ENCODE measurements at places on chromosomes 11 and 22.

GRCh38 chr11:36186340-36187175, 102.7 kb downstream of the COMMD9 start:
- no peak for DNase-seq

- no peak for DNase-seq
These were observed 34.5 kb downstream of the NUMA1 start for GRCh38 chr11:72045849-72046248.

DNA sequence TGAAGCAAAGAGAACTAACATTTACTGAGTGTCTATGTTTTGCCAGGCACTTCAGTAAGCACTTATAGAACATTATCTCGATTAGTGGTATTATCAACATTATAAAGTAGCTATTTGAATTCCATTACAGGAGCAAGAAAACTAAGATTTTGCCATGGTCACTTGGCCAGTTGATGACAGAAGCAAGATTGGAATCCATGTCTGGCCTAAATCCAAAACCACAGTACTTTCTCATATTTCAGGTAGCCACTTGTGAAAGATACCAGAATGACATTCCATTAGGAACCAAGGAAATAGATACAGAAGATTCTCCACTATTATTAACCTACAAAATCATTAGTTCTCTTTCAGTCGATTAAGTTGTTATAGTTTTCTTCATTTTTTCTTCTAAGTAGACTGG, 691.0 kb upstream of the API5 start:
- no peak for DNase-seq

- no peak for DNase-seq
These were observed at the start of gene GAL3ST1 for GRCh38 chr22:30574095-30574981. TSS of gene GAL3ST1 (minus strand) at chr22:30574665. CDS start at chr22:30557392, 17,273 bp downstream.

- peak; percentile 11 for DNase-seq
These were observed 268.2 kb downstream of the FAM181B start for GRCh38 chr11:82465481-82465880.

DNA sequence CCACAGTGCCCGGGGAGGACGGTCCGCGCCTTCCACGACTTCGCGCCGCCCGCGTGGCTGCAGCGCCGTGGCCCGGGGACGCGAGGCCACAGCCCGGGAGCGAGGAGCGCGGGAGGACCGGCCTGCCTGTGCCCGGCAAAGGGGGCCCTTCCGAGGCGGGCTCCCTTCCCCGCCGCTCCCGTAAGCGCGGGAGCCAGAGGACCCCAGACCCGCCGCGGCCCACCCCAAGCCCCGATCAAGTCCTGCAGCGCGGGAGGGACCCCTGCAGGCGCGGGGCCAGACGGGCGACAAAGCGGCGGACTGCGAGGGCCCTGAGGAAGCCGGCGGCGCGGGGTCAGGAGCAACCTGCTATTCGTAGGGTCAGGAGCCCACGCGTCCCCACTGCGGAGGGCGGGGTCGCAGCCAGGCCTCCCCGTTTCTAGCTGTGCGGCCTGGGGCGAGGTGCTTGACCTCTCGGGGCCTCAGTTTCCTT, 110.3 kb downstream of the WNT7B start:
- no peak for DNase-seq

GRCh38 chr11:119218141-119218878, 12.2 kb downstream of the CBL start:
- peak; percentile 99 for DNase-seq

DNA sequence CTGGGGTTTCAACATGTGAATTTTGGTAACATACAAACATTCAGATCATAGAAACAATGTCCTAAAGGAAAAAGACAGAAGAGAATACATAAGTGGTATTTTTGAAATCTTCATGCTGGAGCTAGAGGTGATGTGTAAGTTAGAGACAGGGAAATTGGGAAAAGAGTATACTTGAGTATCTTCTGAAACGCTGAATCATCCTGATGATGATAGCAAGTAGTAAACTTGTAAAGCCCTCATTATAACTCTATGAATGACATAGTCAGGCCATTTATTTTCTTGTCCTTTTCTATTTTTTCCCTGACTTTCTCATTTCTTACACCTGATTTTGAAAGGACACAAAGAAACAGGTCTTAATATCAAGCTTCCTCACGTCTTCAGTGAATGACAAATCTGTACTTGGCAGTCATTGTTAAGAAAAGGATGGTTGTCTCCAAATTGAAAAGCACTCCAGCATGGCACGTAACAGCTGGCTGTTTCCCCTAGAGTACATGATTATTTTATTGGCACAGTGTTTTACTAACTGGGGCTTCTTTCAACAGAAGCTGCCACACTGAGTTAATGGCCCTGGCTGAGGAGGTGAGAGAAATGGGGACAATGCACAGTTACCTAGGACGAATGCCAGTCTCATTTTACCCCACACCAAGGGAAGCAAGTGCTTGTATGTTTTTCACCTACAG, 140.7 kb upstream of the CTSC start:
- no peak for DNase-seq

GRCh38 chr11:118536726-118537125, 5.7 kb downstream of the TMEM25 start:
- no peak for DNase-seq

- DNase-seq: no peak
These were observed 121.9 kb downstream of the PHF21B start for GRCh38 chr22:44887941-44888366.

DNA sequence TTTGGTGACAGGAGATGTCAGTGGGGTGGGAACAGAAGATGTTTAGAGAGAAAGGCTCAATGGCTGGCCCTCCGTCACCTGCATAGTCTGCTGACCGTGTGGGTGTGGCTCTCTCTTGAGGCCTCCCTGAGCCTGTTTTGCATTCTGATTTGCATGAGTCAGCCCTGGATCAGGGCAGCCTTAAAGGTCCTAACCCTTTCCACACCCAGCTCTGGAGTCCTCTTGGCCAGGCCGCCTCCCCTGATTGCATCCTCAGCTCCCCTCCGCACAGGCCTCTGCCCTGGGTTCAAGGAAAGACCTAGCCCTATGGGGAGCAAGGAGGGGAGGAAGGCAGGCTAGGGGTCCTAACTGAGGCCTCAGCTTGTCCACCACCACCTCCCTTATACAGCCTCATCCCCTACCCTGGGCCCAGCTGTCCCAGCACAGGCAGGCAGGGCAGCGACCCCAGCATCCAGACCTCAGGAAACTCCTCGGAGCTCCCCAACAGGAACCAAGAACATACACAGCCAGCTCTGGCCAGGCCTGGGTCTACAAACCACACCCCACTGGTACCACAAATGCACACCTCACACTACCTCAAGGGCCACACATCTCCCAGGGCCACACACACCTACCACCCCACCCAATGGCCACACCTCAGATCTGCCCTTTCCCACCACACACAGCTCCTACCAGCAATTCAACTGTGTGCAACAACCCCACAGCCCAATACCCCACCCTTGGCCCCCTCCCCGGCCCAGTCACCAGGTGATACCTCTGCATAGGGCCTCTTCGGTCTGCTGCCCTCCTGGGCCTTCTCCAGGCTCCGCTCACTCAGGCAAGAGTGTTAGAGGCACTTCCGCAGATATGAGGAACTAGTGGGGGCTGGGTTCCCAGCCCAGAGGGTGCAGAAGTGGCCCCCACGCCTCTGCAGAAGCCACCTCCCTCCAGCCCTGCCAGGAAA, 13.7 kb downstream of the ARAP1 start:
- no peak for DNase-seq

DNA sequence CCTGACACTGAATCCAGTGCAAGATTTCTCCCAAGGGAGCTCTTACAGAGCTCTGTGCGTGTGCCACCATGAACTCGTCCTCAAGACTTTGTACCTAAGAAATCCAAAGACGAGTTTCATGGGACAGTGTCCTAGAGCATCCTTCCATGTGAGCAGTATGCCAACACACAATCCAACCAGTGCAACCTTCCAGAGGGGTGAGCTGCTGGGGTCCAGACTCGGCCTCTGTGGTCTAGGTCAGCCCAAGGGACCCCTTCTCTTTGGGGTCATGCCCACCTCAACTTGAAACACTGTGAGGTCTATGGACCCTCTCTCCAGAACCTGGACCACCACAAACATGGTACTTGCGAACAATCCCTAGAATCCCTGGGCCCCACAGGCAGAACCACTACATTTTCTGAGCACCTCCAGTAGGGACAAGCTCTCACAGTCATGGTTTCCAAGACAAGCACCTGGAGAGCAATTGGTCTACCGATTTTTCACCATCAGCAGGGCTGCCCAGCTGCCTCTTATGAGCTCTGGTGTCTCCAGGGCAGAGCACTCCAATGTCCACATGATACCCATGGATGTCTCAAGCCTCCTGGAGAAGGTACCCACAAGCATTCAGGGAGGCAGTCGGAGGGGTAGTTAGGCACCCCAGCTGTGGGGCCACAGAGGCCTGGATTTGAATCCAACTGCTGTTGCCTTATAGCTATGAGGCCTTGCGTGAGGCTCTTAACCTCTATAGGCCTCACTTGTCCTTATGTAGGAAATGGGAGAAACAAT, 7.7 kb downstream of the CHST1 start:
- no peak for DNase-seq

DNA sequence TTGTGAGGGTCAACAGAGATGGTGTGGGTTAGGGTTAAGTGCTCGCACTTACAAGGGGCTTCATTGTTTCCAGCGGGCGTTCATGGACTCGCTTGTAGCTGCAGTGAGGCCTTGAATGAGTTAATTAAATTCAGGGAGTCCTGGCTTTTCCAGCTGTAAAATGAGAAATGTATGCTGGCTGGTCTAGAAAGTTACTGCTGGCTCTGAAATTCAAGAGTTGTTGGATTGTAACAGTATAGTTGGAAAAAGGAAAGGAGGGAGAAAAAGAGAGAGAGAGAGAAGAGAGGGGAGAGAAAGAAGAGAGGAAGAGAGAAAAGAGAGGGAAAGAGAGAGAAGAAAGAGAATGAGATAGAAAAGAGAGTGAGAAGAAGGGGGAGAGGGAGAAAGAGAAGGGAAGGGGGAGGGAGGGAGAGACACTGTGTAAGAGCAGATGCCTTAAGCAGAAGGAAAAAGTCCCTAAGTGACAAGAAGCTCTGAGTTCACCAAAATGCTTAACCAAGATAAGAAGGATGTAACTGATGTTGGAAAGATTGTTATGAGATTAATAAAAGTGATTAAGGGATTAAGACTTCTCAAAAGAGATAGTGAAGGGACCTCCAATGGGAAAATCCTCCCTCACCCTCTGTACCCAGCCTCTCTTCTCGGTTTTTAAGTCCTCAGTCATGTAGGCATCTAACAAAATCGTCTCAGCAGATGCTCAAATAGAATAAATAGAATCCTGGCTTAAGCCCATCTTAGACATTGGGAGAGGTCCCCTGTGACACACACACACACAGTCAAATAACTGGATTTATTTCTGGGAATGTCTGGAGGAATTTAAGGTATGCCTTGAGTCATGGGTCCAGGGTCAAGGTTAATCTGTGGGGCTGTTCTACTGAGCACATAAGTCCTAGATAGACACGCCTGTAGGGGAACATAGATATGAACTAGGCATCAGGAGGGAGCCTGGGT, 477.9 kb downstream of the MIAT start:
- no peak for DNase-seq

GRCh38 chr22:43931771-43932170, 8.2 kb downstream of the PNPLA3 start:
- DNase-seq: no peak

DNA sequence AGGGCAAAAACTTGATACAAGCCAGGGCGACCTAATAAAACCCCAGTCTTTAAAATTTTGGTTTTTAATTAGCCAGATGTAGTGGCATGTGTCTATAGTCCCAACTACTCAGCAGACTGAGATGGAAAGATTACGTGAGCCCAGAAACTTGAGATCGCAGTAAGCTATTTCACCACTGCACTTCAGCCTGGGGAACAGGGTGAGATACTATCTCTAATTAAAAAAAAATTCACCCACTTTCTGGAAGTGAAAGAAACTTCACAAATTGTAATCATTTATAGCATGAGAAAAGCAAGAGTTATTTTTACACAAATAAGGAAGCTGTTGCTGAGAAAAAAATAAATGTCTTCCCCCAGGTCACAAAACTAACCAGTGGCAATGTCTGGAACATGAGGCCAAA, 882 bp upstream of the GLYATL2 start:
- no peak for DNase-seq

- DNase-seq: no peak
These were observed 81.0 kb downstream of the PHF21B start for GRCh38 chr22:44928711-44929358.

GRCh38 chr11:10125522-10126133, 168.4 kb downstream of the SBF2 start:
- DNase-seq: no peak

DNA sequence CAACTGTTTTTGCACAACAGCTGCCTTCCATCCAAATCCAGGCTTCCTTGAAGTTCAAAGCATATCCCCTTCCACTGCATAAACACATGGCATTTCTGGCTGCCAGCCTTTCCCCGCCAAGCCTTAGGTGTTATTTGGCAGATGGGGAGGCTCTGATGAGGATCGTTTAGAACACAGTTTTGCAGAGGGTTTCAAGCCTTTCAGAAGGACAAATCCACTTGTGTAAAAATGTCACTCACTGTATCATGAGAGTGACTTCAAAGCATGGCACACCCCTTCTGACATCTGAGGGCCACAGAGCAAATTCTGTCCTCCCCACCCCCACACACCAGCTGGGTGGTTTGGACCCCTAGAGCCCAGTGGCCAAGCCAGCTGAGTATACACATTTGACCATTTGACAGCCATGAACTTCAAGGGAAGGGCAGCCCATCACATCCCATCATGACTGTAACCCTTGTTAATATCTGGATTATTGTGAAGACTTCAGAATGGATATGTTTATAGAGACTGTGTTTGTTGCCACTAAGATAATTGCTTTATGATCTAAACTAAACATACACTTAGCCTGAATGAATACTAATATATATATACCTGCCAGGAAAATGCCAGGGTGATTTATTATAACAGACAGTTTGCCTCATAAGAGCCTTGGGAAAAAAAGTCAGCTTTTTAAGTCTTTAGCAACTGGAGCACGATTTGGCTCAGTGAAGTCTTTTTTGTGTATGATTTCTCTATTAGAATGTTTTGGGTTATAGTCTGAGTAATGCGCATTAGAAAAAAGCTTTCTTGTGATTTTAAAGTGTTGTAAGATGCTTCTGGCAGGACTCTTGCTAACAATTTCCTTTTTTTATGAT, 31.9 kb downstream of the FBLN1 start:
- no peak for DNase-seq

GRCh38 chr11:112613051-112613972, 347.9 kb upstream of the NCAM1 start:
- DNase-seq: no peak

- no peak for DNase-seq
These were observed 33.1 kb upstream of the POLD3 start for GRCh38 chr11:74559110-74559933.

- DNase-seq: no peak
These were observed 11.5 kb downstream of the YPEL4 start for GRCh38 chr11:57638005-57638781.

All from RKO (cell line).